ENCODE measurements at places on chromosomes 3 and 15. TPM values are rescaled to one million over a fixed set of nuclear protein-coding genes. Genes with fewer than 3 reads are reported as not detected.

CCR5 gene
- not detected for total RNA-seq

XRN1 gene
- 39.8 TPM for total RNA-seq

FGF12 gene
- total RNA-seq: not detected

SELENOT gene
- 200 TPM for total RNA-seq

UBAP1L gene
- 2.8 TPM for total RNA-seq

GHRL gene
- not detected for total RNA-seq

IFT122 gene
- total RNA-seq: 26.4 TPM

RMDN3 gene
- total RNA-seq: 26.4 TPM

MCTP2 gene
- 25.3 TPM for total RNA-seq

FLNB gene
- total RNA-seq: 454 TPM

CHST2 gene
- total RNA-seq: 11.9 TPM

RIOX2 gene
- total RNA-seq: 25.5 TPM

LRRC2 gene
- total RNA-seq: 0.23 TPM

Data from smooth muscle cell of the umbilical artery (primary cell).